ENCODE measurements at places on chromosomes 2 and 18.

DNA sequence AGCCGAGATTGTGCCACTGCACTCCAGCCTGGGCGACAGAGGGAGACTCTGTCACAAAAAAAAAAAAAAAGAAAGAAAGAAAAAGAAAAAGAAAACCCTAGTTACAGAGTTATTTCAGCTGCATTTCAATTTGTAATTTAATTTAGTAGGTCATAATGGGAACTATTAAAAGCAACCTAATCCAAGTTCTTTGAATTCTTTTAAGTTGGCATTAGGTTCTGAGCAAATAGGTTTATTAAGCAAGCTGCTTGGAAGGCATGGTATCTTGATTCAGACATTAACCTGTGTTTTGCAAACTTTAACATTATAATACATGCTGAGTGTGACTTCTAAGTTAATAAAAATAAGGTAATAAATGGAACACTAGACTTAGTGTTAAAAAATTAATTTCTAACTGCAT lies 29.8 kb upstream of the COBLL1 start:
- no peak for DNase-seq

DNA sequence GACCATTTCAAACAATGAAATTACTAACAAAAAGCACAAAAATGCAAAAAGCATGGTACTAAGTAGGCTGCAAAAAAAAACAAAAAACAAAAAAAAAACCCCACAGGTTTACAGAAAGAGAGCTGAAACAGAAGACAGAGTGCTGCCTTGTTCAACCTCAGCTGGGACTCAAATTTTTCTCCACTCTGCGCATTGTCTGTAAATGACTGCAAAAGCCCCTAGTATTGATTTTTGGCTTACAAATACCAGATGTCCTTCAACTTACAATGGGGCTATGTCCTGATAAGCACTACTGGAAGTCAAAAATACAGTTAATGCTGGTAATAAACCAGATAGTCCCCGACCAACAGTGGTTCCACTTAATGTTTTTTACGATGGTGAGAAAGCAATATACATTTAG lies 42.2 kb downstream of the UBE2E3 start:
- DNase-seq, result no peak

DNA sequence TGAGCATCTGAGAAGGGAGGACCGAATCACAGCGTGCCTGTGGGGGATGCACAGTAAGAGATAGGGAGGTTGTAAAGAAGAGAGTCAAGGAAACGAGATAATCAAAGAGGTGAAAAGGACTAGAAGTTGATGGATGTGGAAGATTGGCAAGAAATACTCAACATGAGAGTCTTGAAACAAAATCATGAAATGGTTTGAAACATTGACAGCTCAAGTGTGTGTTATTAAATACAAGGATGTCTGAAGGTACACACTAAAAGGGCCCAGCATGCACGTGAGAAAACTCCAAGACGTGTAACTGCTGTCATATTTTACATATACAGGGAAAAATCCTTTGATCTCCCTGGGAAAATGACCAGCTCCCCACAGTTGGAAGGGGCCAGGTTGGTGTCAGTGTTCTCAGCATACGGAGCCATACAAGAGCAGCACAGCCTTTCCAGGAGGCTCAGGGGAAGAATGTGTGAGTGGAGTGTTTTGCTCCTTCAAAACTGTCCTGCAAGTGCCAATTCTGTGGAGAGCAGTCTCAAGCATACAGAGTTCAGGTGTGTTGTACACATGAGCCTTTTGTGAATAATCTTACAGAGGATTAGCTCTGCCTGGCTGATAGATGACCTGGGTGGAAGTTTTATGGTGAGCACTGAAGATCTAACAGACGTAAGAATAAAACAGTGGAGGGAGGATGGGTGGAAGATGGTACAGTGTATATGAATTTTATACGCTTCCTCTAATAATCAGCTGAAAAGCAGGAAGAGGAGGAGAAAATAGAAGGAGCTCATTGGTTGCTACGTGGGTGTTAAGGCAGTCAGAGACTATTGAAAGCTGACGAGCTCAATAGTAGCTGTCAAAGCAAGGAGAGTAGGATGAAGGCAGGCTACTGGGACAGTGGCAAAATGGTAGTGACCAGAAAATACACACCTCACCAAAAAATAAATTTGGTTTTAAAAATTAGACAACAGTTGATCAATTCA lies 126.8 kb downstream of the ATP9B start:
- no peak for DNase-seq

DNA sequence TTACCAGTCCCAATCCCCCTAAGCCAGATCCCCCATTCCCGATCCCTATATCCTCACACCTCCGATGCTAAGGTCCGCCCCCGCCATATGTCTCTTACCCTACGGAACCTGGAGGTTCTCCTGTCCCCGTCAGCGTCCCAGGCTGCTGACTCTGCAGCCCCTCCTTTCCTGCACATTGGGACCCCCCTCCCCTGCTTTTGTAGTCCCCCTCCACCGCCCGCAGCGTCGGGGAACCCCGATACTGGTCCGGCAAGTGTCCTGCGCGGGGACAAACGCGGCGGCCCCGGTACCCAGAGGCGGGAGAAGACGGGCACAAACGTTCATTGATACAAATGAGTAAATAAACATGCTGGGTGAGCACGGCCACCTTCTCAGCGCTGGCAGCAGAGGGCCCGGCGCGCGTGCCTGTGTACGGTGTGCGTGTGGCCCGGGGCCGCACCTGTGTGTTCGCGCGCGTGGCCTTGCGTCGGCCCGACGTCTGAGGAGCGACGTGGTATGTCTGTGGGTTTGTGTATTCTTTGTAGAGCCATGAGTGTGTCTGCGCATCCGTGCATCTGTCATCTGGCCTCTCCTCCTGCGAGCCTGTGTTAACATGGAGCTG lies 2.0 kb upstream of the CYP26B1 start:
- no peak for DNase-seq

- no peak for DNase-seq
These were observed 61.2 kb upstream of the GPC1 start for GRCh38 chr2:240374085-240374907.

- DNase-seq, result no peak
These were observed 107.2 kb upstream of the UGP2 start for GRCh38 chr2:63734510-63734909.

DNA sequence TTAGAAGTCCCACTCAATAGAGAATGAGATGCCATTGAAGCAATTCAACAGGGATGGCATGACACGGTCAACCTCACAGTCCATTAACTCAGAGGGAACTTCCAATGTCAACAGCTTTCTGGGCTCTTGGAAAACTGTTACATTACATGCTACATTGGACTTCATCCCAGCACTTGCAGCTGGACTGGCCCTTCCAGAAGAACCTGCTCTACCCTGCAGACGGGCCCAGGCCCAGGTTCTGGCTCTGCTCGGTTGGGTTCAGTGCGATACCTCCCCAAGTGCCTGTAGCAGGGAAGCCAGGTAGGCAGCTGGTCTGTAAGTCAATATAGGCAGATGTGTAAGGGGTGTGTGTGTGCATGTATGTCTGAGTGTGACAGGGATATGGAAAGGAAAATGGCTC lies 12.9 kb downstream of the LAMA1 start:
- DNase-seq, result no peak

DNA sequence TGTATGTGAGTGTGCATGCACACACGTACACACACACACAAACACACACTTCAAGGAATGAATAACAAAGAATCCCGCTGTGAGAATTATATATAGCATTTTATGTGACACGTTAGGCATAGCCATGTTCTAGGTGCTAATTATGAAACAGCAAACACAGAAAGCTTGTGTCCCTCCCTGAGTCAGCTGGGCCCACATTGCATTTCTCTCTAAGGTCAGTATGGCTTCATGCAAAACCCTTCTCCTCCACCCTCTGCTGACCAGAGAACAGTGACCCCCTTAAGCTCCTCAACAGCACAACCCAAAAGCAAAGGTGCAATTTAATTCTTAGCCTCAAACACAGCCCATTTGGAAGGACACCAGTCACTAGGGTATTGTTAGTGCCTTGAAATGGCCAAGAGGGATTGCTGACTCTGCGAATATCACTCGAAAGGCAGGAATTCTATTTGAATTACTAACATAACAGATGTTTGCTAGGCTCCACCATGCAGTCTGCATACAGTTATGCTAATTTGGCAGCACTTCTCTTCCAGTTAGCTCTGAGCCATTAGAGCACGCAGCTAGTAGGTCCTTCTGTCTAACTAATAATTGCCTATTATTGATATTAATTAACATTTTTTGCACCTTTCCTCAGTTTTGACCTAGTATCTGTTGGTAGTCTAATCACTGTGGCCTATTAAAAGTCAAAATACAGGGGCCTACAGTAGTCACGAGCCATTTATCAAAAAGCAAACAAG lies 149.0 kb downstream of the LNPK start:
- DNase-seq, result no peak

- no peak for DNase-seq
These were observed 149.6 kb downstream of the DOCK10 start for GRCh38 chr2:224892574-224893204.

DNA sequence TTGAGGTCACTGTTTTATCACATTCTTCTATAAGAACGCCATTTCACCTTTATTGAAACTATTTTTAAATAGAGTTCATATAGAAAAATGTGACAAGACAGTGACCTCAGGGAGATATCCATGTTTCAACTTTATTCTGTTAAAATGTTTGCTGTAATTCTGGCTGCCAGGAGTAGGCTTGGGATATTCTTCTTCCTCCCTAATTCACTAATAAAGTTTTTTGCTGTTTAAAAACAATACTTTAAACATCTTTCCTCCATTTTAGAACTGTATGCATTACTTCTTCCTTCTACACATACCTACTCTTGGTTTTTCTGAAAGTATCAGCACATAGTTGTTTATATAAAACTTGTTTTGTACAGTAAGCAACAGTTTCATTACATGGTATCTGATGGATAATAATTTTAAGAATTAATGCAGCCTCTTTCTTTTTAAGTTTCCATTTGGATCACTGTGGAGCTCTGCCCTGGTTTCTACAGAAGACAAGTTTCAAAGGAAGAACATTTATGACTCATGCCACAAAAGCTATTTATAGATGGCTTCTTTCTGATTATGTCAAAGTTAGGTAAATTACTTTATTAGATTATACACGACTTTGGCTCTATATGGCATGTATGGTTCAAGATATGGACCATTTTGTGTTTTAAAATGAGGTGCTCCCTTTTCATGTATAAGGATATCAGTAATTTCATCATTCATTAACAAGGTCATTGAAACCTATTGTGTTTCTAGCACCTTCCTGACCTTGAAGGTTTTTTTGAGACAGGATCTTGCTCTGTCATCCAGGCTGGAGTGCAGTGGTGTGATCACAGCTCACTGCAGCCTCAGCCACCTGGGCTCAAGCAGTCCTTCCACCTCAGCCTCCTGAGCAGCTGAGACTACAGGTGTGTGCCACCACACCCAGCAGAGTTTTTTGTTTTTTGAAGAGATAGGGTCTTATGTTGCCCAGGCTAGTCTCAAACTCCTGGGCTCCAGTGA lies 7.2 kb downstream of the CPSF3 start:
- DNase-seq, result no peak

DNA sequence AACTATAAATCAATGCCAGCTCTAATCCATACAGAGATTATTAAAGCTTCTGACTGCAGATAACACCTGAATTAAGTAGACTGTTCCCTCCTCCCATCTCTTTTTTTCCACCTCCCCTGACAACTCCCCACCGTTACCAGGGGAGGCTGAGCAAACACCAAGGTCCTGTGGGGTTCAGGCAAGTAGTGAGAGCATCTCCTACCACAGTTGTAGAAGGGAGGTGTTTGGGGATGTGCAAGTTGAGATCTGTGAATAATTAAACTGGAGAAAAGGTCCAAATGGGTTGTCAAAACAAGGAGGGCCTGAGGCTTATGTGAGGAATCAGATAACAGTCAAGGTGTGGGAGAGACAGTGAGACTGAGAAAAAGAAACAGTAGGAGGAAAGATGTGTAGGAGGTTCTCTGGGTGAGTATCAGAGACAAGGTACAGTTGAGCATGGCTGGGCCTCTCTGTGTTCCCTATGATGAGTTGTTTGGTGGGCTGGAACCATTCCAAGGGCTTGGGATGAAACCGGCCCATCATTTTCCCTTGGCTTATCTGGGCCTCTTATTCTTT lies 194.6 kb downstream of the CYRIA start:
- DNase-seq, result no peak

- DNase-seq, result no peak
These were observed 193.3 kb upstream of the AGAP1 start for GRCh38 chr2:235300368-235301201.

GRCh38 chr2:106565599-106565998 lies 78.4 kb downstream of the CD8B2 start:
- no peak for DNase-seq

- no peak for DNase-seq
These were observed 42.9 kb upstream of the LPIN2 start for GRCh38 chr18:3055816-3056215.

- peak; percentile 42 for DNase-seq
These were observed at the start of gene OTX1 for GRCh38 chr2:63050334-63051041. Gene OTX1 (plus strand): TSS chr2:63050830. CDS start chr2:63052991, 2,161 bp downstream.

DNA sequence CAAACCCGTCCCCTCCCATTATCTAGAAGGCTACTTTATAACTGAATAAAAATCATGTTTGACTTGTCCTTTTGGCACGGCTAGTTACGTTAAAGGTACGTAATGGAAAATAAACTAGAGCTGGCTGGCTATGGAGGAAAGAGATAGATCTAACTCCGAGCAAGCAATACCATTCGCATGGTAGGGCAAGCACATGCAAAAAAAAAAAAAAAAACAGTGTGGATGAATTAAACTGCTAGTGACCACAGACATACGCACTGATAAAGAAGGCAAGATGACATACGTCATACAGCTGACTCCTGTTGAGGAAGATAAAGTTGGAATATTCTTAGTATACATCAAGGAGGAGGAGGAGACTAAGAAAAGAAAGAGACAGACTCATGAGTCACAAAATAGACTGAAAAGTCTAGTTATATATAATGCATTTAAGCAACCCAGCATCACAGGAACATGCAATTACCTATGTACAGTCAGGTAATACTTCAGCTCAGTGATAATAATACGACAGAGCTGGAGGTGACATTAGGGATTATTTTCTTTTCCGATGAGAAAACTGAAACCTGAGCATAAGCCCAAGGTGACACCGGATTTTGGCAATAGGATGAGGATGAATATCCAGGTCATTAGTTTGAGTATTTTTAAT lies 37.9 kb upstream of the NARS1 start:
- no peak for DNase-seq

DNA sequence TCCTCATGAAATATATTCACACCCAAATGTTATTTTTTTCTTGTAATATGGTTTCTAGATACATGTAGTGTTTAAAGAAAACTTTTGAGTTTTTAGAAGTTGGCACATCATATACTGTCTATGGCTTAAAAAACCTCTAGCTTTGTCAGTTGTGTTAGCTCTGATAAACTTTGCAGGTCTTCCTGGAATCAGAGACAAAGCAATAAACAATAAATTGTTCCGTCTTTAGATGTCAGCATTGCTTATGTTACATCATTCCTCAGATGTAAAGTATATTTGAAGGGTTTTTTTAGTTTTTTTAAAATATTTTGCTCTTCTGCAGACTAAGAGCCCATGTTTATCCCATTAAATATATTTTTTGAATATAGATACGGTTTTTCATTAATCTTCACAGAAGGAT lies 145.1 kb downstream of the GPD2 start:
- DNase-seq, result no peak

- no peak for DNase-seq
These were observed 62.7 kb upstream of the DOCK10 start for GRCh38 chr2:225104971-225105370.

- DNase-seq, result no peak
These were observed 2.4 kb upstream of the DSC3 start for GRCh38 chr18:31044926-31045325.

Data from CMK (cell line).